Kidney glomerular epithelial cell (primary cell): ENCODE measurements at places on chromosomes 1 and 21.
A peak's percentile ranks its signal among the peaks of the same experiment; 100 is the strongest.

DNA sequence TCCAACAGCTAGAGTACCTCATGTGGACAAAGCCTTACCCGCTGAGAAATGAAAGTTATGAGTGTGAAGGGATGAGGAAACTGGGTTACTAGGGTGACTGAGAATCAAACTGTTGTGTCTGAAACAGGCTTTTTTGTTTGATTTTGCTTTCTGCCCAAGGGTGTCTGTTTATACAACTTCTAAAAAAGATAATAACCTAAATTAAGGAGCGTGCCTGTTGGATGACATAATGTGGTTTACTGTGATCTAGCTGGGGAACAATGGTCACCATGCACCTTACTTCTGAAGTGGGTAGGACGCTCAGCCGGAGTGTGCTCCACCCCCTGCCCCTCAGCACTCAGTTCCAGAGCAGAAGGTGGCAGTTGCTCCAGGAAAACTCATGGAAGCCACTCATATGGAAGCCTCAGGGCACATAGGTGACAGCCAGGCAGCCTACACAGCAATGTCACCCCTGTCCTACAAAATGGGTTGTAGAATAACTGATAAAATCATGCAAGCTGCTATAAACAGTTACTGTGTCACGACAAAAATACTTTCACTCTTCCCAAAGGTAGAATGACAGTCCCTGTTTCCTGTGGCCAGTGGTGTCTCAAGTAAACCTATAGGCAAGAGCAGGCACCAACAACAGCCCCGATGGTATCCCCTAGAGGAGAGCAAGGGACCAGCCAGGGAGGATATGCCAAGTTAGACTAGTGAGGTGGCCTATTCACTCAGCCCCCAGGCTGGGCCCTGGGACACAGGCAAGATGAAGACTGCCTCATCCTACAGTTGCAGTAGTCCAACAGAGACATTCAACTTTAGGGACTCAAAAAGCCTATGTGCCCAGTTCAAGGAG, 29.3 kb downstream of the SIPA1L2 start:
- DNase-seq = peak; percentile 73

- DNase-seq = no peak
These were observed 3.2 kb downstream of the B4GALT2 start for GRCh38 chr1:43982241-43982640.

DNA sequence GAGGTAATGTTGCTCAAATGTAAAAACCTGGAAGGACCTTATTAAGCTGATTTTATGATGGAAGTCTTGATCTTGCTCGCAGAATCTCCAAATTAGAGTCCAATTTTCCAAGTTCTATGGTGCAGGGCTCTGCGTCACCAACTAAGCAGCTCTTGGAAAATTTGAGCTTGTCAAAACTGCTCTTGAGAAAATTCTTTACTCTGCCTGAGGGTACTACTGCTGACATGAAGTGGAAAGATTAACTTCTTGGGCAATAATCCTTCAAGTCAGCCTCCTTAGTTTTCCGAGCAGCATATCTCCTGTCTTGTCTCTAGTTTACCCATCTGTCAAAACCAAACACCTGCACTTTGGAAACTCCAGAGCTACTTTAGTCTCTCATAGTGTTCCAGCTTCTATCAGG, 293.7 kb downstream of the KCTD3 start:
- no peak for DNase-seq

DNA sequence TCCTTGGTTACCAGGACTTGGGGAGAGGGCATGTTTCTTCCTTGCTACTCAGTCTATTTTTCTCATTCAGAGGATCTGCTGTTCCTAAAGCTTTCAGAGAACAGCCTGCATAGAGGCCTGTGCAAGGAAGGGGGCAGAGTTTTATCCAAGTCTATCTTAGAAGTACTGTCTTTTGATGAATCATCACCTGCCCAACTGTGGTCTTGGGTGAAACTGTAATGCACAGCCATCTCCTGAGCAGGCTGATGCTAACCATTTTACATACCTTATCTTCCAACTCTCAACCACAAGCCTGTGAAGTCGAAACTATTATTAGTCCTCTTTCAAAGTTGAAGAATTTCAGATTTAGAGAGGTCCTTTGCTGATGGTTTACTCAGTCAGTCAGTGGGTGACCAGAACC, 368.0 kb downstream of the HHAT start:
- no peak for DNase-seq

DNA sequence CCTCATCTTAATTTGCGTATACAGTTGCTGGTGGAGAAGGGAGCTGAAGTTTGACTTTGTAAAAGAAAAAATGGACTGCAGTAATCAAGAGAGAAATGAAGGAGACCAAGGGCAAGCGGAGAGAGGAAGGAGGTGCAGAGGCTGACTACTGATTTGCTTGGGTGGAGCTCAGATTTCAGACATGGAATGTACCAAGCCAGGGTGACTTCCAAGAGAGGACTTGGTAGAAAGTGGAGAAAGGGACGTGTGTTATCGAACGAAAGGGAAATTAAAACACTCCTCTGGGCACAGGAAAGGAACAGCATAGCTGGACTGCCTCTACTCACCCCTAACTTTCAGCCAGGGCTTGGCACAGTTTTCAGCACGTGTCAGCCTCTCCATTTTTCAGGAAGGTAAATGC, 15.1 kb upstream of the HEATR1 start:
- no peak for DNase-seq
